ENCODE measurements at places on chromosomes 16 and 17. TPM values are rescaled to one million over a fixed set of nuclear protein-coding genes. Genes with fewer than 3 reads are reported as not detected.

- DNase-seq: no peak
Observed at GRCh38 chr16:65500007-65500406, 378.1 kb upstream of the CDH11 start.

GRCh38 chr16:64947651-64948050 lies 174.2 kb downstream of the CDH11 start:
- DNase-seq: no peak

Gene CRAMP1
- 13.5 TPM for polyA plus RNA-seq

Gene ATP1B2
- 0.60 TPM for polyA plus RNA-seq

- no peak for DNase-seq
Observed at GRCh38 chr16:57066625-57067024, 25.8 kb upstream of the CPNE2 start.

DNA sequence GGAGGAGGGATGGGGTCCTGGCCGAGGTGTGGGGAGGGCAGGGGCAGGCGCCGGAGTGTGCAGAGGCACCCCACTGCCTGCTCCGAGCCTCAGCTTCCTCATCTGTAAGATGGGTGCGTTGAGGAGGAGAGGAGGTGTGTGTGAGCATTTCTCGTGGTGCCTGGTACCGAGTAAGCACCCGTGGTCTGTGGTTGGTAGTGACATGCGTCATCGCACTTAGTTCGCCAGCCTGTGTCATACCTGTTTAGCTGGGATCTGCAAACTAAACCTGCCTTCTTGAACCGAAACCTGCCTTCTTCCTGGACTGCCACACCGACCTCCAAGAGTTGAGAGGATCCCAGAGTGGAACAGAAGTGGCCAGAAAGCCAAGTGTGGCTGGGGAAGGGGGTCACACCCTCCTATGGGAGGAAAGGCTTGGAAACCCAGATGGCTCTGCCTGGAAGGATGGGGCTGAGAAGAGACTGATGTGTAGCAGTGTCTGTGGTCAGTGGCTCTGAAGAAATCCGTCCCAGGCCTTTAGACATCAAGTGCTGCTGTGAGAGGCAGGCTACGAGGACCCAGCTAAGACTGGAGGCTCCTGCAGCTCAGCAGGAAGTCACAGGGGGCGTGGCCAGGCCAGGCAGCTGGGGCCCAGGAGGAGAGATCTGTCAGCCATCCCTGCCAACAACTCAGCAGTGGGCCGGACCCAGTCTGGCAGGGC lies 162.6 kb upstream of the PLCG2 start:
- DNase-seq: peak; percentile 86

- peak; percentile 93 for DNase-seq
Observed at GRCh38 chr17:75031972-75032719, 14.6 kb downstream of the ATP5PD start.

All from sigmoid colon (tissue), 7 donors.